ENCODE measurements at places on chromosomes 3 and 15.

DNA sequence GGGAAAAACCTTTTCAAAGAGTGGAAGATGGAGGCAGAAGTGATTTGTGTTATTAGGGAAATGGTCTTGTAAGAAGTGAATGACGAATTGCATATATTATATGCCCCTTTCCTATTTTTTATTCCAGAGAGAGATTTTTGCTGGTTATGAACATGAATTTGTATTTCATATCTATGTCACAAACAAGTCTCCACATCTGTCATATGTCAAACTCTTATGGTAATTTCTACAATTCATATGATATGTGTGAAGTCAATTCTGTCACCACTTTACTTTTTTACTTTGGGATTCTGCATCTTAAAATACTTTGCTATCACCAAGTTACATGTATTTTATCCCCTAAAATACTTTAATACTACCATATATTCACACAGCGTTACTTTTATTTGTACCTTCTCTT is 594.2 kb upstream of the ARPP21 start:
- DNase-seq: no peak

- DNase-seq: no peak
These were observed 4.4 kb downstream of the PLSCR4 start for GRCh38 chr3:146246526-146246925.

GRCh38 chr3:124157748-124158147 is 165.8 kb upstream of the ROPN1 start:
- no peak for DNase-seq

DNA sequence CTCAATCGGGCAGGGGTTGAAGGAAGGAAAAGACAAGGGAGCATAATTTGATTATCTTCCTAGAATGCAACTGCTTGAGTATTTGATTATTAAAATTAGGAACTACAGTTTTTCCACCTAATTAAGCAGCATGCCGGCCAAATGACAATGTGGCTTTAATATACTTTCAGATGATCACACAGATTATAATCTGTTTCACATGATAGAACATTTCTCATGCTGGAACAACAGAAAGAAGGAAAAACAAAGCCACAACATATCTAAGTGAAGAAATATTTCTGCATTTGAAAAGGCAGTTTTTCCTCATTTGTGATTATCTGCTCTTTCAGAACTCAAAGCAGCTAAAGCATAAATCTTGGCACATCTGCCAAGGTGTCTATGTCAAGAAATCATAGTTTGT is 82.7 kb downstream of the STRIT1 start:
- no peak for DNase-seq

GRCh38 chr3:155029941-155030340 is 50.2 kb upstream of the MME start:
- DNase-seq: no peak

GRCh38 chr3:126557415-126557745 is 1.4 kb downstream of the C3orf22 start:
- peak; percentile 40 for DNase-seq

DNA sequence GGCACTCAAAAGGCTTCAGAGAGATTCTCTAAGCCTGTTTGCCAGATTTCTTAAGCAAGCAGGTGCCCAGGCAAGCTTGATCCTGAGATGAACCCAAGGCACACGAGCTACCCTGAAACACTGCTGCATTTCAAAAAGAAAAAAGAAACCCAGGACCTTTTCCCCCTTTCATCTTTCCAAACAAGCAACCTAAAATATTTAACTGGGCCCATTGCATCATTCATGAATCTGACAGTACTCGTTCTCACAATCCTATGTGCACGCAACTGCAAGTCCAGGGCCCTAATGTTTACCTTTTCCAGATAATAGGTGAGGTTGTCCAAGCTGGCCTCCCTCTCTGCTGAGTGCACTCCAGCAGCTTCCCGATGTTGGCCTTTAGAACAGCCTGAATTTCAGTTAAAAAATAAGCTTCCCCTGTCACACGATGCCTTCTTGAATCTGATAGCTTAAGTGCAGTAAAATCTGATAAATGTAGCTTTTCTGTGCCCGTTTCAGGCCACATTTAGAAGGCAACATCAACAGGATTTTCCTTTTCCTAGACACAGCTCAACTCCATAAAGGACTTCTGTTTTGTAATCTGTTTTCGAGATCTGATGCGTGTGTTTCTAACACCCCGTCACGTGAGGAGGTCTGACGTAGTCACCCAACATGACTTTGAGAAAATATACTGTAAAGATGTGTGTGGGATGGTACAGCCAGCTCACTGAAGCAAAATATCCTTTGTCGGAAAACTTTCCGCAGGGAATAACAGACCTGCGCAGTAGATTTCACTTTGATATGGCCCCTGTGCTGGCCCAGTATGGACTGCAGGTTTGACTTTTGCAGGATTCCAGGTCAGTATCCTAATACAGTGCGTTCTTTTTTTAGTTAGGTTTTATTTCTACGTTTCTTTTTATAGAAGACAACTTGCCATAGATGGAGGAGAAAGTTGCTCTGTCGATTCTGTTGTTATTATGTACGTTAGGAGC is 55.1 kb upstream of the RASA2 start:
- DNase-seq: peak; percentile 76

DNA sequence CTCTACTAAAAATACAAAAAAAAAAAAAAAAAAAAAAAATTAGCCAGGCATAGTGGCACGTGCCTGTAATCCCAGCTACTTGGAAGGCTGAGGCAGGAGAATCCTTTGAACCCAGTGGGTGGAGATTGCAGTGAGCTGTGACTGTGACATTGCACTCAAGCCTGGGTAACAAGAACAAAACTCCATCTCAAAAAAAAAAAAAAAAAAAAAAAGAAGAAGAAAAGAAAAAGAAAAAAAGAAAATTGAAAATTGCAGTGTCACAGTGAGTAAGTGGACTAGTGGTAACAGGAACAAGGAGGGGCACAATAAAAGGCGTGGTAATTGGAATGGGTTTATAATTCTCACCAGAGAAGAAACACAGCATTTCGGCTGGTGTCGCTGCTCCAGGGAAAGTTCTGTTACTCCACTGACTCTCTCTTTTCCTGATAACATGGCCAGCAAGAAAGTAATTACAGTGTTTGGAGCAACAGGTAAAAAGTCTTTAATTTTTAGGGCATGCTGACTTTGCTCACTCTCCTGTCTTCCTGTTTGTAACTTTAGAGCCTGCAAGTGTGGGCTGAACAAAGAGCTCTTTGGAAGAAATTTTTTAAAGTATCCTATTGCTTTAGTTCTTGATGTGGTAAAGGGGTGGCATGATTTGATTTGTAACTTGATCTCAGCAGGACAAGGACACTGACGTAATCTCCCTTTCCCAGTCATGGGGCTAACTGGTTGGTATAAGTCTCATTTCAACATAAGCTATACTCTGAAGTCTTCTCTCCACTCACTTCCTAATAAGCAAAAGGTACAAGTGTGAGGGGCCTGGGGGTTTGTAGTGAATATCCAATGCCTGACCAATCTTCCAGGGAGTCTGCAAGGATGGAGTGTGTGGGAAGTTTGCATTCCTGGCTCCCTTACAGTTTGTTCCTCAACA is 22.1 kb upstream of the TRA2B start:
- no peak for DNase-seq

GRCh38 chr3:117170094-117170493 is 460.5 kb downstream of the TUSC7 start:
- DNase-seq: no peak

DNA sequence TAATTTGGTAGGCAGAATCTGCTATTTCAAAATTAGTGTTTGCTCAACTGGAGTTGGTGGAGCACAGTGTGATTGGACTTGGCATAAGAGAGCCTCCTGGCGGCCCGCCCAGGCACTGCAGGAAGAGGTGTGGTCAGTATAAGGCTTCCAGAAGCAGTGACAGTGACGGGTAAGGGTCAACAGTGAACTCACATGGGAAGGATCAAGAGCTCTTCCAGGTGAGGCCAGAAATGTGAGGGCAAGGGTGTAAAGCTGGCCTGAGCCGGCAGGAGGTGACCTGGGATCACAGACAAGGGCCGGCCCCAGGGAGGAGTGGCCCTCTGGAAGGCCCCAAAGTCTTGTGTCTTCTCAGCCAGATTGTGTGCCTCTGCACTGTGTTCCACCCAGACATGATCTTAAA is 93.2 kb upstream of the RNF7 start:
- peak; percentile 78 for DNase-seq

- DNase-seq: no peak
These were observed 462.8 kb upstream of the DPH6 start for GRCh38 chr15:36008719-36009118.

DNA sequence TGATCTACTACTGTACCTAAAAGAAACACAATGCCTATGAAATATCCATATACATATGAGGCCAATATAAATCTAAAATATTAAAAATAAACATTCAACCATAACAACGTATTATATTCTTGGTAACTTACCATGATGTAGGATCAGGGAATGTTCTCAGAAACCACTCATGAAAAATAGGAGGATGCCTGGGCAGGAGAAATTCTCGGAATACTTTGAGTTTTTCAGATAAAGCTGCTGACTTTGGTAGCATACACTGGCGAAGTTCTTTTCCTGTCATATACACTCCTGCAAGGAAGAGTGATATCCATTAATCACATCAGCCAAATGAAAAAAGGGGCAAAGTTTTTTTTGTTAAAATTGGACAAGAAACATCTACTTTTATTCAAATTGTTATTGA is 11.3 kb upstream of the XRN1 start:
- DNase-seq: no peak

- DNase-seq: no peak
These were observed 44.9 kb upstream of the TEX9 start for GRCh38 chr15:56320316-56320715.

DNA sequence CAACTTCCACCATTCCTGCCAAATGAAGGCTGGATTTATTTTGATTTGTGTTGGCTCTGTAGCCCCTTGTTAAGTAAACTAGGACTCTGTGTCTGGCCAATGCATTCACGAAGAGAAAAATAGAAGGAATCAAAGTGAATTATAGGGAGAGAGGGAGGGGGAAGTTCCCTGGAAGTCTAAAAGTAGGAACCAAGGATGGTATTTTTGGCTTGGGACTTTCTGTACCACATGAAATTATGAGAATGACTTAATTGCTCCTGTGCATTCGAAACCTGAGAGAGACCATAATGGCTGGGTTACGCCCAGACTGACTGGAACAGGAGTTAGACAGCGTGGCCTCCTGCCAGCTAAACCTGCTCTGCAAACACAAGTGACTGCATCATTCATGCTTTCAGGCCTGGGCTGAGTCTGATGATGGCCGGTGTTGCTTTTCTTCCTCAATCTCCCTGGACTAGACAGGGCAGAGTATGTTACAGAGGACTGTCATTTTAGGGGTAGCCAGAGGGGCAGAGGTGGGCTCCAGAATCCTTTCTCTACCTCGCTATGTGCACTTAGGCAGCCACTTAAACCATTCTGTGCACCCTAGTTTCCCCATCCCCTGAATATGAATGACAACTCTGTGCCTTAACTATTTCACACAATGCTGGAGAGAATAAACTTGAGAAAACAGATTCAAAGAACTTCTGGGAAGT is 58.9 kb downstream of the MYO1E start:
- DNase-seq: peak; percentile 82

DNA sequence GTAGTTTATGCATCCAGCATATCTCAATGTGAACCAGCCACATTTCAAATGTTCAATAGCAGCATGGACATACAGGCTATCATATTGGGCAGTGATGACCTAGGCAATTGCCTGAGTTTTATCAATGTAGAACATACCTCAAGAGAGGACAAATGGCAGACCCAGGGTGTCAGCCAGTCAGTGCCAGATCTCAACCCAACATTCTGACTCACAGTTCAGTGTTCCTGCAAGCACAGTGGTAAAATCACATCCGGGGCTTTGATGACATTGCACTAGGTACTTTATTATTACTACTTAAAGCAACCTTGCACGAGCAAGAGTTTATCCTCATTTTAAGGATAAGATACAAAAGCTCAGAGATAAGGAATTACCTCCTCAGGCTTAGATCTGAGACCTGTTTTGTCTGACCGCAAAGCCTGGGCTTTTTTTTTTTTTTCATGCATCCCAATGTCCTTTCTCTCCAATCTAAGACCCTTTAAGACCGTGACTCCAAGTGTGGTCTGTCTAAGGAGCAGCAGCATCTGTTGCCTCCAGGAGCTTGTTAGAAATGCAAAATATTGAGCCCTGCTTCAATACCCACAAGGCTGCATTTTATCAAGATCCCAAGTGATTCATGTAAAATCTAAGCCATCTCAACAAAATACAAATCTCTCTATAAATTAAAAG is 60.1 kb downstream of the SLC12A1 start:
- DNase-seq: no peak

- DNase-seq: no peak
These were observed 68.7 kb downstream of the GSK3B start for GRCh38 chr3:120025520-120025919.

- no peak for DNase-seq
These were observed 31.6 kb upstream of the TIMP4 start for GRCh38 chr3:12190221-12190807.

DNA sequence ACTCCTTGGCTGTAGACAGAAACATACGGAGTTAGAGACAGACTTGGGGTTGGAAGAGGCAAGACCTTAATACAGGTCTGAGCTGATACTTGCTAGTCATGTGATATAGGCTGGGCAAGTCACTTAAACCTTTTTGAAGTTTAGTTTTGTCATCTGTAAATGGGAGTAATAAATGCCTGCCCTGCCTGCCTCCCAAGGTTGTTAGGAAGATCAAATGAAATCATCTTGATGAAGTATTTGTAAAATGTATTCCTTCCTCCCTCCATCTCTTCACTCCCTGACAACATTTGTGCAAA is 2.9 kb downstream of the PXK start:
- DNase-seq: no peak

DNA sequence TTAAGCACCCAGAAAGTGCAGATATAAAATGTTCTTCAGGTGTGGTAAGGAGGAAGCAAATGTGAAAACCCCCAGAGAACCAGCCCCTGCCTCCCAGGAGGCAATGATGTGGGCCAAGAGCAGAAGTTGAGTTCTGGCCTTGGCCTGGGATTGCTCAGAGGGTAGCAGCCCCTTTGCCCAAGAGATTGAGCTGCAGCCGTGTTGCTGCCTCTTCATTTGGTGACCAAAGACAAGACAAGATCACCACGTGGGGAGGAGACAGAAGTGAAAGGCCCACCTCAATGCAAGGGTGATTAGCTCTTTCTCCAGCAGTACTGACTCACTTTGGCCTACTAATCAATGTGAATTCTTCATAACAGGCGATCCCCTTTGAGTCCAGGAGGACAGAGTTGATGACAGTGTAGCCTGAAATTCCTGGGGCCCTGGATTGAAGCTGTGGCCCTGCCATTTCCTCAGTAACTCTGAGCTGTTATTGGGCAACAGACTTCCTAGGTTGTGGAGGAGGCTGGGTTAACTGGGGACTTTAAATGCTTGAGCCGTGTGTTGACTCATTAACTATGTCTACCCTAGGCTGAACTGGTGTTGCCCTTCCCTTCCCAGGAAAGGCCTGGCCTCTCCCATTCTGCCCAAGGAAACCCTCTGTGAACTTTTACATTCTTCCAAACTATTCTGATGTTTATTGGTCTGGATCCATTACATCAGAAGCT is 86.5 kb downstream of the ST6GAL1 start:
- DNase-seq: no peak

All from left lobe of liver (tissue), 2 donors.